Naive B cell (primary cell): ENCODE measurements at places on chromosomes 7 and 10.

- peak; percentile 25 for DNase-seq
These were observed 34.7 kb downstream of the ACADSB start for GRCh38 chr10:123043409-123043925.

DNA sequence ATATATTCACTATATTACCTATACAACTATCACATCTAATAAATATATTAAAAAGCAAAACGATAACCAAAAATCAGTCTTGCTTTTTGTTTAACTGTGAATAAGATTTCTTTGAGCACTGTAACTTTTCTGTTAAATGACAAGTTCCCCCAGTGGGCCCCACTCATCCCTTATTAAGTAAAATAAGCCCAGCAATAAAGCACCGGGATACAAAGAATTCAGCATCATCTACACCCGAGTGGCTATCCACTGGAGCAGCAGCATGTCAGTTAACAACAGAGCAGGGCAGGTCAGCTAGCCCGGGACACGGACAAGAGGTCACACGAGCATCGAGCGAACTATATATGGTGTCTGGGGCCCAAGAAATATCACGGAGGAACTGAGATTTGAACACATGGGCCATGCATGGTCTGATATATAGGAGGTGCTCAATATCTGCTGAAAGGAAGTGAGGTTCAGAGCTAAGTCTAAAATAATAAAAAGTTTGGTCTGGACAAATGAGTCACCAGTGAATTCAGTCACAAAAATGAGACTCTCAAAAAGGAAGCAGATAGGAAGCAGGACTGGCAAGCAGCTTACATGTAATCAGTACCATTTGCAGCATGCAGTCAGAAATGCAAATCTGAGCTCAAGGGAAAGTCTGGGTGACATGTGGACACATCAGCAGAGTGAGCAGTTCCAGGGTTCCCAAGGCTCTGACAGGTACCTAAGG lies 4.1 kb downstream of the ERCC6 start:
- no peak for DNase-seq

GRCh38 chr10:132368881-132369635 lies 27.9 kb upstream of the PWWP2B start:
- DNase-seq: no peak

- DNase-seq: no peak
These were observed 151.8 kb downstream of the WNT2 start for GRCh38 chr7:117171106-117171505.

GRCh38 chr10:31101123-31101522 lies 69.5 kb upstream of the ZNF438 start:
- DNase-seq: no peak

GRCh38 chr10:35379226-35380137 lies 43.2 kb downstream of the CCNY start:
- DNase-seq: peak; percentile 89

DNA sequence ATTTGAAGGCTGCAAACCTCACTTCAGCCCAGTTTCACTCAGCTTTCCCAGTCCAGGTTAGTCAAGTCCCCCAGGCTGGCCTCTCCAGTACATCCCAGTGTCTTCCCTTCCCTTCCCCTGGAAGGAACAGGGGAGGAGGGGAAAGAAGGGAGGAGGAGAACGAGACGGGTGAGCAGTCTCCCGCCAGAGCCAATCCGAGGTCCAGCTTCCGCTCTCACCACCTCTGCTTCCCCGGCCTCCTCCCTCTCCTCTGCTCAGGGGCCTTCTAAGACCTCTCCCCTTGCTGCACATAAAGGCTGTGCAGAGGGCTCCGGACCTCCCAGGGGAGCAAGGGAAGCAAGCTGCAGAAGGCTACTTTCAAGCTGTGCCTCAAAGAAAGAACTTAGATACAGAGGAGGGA lies 4.1 kb downstream of the ATG9B start:
- DNase-seq: no peak

GRCh38 chr7:55092975-55093373 lies 74.2 kb downstream of the EGFR start:
- DNase-seq: no peak

- DNase-seq: peak; percentile 21
These were observed 436.2 kb upstream of the GALNT17 start for GRCh38 chr7:70695795-70696083.

DNA sequence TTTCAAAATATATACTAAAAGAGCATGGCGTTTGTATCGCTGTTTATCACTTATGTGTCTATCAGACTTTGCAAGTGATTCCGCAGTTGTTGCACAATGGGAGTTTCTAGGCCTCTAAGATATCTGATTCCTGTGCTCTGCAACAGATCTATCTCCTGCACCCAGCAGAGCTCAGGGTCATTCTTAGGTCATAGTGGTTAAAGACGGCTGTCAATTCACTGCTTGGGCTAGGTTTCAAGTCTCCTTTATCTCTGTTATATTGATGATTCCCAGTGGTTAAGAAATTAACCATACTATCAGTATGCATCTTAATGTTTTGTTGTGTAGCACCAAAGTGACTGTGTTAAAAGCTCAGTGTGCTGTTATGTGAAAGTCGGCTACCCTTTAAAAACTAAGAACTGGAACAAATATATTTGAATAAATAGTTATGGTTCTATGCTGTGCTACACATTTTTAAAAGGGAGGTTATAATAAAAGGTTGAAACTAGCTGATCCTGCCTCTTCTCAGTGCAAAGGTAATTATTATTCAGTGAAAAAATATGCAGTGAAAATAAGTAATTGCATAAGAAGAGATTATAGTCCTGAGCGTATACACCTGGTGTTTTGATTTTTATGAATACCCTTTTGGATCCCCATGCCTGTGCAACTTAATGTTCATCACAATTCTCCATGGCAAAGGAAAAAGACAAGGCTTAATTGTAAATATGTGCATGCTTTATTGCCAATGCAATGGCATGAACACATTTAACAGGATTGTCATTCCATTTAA lies 24.0 kb downstream of the HOXA1 start:
- DNase-seq: no peak

DNA sequence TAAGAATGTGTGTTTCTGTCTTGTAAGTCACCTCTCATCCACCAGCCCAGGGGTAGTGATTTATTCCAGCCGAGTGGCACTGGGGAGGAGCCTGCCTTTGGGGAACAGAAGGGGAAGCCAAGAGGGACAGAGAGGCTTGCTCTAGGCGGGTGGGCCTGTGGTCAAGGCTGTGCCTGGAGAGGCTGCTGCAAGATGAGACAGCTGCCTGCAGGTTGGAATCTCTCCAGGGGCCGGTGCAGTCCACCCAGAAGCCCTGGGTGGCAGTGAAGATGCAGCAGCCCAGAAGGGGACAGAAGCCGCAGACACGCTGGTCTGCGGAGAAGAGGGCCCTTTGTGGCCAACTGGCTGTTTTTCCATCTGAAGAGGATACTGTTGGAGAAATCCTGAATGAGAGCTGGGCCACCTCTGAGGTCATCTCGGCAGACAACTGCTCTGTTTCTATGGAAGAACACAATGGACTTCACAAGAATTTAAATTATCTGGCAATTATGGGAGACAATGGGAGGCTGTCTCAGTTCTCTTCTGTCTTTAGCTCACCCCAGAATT lies 175.7 kb downstream of the GFRA1 start:
- DNase-seq: no peak
